T1000 (cell line): ENCODE measurements at places on chromosomes 4 and X.
A peak's percentile ranks its signal among the peaks of the same experiment; 100 is the strongest.

GRCh38 chr4:1499465-1499864 is 93.2 kb upstream of the NKX1-1 start:
- DNase-seq = no peak

DNA sequence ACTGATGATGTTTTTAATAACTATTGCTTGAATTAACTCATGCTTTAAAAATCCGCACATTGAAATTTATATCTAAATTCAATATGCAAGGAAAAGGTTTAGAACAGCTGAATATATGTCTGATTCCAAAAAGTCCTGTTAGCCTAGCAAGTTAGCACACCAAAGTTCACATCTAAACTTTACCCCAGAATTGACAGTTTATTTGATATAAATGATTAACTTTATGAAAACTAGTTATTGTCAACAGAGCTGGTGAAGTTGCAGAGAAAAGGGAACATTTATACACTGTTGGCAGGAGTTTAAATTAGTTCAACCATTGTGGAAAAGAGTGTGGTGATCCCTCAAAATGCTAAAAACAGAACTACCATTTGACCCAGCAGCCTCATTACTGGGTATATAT is 120.6 kb upstream of the BMP3 start:
- no peak for DNase-seq

DNA sequence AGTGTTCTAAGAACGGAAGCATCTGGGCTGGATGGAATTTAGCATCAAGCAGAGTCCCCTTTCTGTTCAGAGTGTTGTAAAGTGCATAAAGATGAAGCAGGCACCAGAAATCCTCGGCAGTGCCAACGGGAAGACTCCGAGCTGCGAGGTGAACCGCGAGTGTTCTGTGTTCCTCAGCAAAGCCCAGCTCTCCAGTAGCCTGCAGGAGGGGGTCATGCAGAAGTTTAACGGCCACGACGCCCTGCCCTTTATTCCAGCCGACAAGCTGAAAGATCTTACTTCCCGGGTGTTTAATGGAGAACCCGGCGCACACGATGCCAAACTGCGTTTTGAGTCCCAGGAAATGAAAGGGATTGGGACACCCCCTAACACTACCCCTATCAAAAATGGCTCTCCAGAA is 29.4 kb downstream of the NSD2 start:
- DNase-seq = no peak

DNA sequence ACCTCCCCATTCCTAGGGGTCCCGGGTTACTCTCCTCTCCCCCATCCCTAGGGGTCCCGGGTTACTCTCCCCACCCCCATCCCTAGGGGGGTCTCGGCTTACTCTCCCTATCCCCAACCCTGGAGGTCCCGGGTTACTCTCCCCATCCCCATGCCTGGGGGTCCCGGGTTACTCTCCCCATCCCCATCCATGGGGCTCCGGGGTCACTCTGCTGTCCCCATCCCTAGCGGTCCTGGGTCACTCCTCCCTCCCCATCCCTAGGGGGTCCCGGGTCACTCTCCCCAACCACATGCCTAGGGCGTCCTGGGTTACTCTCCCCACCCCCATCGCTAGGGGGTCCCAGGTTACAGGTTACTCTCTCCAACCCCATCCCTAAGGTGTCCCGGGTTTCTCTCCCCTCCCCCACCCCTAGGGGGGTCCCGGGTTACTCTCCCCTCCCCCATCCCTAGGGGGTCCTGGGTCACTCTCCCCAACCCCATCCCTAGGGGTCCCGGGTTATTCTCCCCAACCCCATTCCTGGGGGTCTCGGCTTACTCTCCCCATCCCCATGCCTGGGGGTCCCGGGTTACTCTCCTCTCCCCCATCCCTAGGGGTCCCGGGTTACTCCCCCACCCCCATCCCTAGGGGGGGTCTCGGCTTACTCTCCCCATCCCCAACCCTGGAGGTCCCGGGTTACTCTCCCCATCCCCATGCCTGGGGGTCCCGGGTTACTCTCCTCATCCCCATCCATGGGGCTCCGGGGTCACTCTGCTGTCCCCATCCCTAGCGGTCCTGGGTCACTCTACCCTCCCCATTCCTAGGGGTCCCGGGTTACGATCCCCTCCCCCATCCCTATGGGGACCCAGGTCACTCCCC is 821 bp downstream of the ASMTL start:
- no peak for DNase-seq

DNA sequence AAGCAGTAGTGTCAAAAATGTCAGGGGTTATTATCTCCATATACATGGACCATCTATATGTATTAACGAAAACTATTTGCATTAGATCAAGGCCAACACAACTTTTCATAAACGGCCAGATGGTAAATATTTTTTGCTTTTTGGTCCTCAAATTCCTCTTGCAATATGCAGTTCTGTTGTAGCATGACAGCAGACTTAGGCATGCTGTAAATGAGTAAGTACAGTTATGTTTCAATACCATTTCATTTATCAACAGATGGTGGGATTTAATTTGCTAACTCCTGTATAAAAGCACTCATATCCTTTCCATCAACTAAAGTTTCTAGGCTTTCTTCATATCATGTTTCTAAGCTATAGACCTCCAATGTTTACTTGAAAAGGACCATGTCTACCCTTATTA is 208.1 kb downstream of the ANKRD50 start:
- DNase-seq = no peak

DNA sequence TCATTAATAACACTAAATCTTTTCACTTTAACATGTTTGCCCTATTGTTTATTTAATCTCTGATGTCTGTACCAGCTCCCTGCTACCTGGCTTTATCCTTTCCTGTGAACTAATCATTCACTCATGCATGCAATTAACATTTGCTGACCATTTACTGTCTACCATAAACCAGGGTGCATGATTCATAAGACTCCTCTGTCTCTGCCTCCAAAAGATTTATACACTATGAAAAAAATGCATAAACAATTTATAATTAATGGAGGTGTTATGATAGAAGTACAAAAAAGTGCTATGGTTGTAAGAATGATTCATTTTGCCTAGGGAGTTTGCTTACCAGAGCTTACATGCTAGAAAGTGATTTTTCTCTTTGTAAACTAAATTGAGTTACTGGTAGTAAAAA is 24.5 kb upstream of the CPEB2 start:
- no peak for DNase-seq

DNA sequence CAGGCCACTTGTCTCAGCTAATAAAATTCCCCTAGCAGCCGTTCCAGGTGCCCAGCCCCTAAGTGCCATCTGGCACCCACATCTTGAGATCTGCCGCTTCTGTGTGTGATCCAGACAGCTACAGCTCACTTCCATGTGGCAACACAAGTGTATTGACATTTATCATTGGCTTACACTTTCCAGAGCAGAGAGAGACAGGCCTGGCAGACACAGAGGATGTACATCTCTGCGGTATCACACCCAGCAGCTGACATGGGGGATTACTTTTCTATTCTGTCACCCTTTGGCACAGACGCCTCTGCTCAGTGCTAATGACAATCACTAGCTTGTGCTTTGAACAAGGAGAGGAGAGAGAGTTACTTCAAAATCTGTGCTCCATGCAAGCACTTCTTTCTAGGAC is 195.9 kb downstream of the KDR start:
- no peak for DNase-seq

- DNase-seq = no peak
Observed at GRCh38 chr4:8427761-8428287, 12.7 kb downstream of the ACOX3 start.

- no peak for DNase-seq
Observed at GRCh38 chrX:6890544-6891261, 256.8 kb upstream of the STS start.

GRCh38 chr4:146244496-146244895 is 30.2 kb downstream of the REELD1 start:
- no peak for DNase-seq

DNA sequence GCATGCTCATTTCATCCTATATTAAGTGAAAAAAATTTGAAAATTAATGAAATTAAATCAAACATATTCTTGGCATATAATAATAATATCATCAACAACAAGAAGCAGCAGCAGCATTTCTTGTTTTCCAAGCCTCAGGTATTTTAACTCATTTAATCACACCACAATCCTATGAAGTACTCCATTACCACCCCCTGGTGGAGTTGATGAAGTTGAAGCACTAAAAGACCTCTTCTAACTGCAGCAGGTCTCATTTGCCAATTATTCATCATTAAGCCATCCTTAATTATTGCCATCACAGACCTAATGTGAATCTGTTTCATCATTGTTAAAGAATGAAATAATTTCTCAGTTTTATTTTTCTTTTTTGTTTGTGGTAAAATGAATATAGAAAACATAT is 801.4 kb upstream of the GRID2 start:
- no peak for DNase-seq

DNA sequence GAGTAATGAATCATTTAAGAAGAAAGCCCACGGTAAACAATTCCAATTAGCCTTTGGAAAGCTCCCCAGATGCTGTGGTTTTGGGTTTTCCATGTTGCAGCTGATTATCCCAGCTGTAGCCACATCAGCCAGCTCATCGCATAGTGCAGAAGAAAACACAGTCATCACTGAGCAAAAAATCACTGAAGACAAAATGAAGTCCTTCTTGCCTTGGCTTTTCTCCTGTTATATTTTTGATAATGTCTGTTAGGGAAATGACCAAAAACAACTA is 193.0 kb upstream of the C1QTNF7 start:
- peak; percentile 84 for DNase-seq

- no peak for DNase-seq
Observed at GRCh38 chrX:49767236-49767635, 61.9 kb upstream of the PAGE4 start.

- no peak for DNase-seq
Observed at GRCh38 chr4:15042529-15043167, 40.4 kb downstream of the CPEB2 start.

- peak; percentile 42 for DNase-seq
Observed at GRCh38 chr4:26032630-26033317, 118.8 kb downstream of the SMIM20 start.

DNA sequence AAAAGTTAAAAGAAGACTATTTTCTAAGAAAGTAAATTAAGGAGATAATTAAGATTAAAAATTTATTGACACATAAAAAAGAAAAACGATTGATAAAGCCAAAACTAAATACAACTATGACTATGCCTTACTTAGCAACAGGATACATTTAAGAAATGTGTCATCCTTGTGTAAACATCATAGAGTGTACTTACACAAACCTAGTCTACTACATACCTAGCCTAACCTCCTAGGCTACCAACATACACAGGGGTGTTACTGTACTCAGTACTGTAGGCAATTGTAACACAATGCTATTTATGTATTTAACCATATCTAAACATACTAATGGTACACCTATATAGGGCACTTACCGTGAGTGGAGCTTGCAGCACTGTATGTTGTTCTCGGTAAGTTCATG is 108.3 kb downstream of the ANXA10 start:
- no peak for DNase-seq

DNA sequence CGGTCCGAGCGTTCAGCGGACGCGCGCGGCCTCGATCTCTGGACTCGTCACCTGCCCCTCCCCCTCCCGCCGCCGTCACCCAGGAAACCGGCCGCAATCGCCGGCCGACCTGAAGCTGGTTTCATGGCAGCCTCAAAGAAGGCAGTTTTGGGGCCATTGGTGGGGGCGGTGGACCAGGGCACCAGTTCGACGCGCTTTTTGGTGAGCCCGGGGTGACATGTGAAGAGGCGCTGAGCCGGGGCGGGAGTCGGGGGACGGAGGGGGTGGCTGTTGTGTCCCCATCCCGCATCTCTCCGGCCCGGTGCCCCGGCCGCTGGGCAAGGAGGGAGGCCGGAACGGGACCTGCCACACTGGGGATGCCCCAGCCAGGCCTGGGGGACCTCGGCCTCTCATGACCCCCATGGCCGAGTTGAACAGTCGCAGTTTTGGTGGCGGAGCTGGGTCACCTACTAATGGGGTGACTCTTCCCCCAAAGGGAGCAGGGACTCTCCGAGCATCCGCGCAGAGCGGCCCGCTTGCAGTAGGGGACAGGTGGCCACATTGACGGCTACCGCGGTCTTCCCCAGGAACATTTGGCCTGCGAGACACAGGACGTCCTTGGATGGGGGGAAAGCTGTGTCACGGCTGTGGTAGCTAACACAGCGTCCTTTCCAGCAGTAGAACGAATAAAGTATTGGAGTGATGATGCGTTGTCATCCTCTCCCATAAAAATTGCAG is at the start of gene GK:
TSS of gene GK (plus strand) at position 9 of the 717 bp plus-strand sequence. CDS start at position 124, 115 bp downstream.
- no peak for DNase-seq

- DNase-seq = no peak
Observed at GRCh38 chrX:24426340-24426913, 38.7 kb upstream of the PDK3 start.

- DNase-seq = no peak
Observed at GRCh38 chr4:2829933-2830451, 13.7 kb upstream of the ADD1 start.

- no peak for DNase-seq
Observed at GRCh38 chr4:23774909-23775308, 114.9 kb downstream of the PPARGC1A start.

DNA sequence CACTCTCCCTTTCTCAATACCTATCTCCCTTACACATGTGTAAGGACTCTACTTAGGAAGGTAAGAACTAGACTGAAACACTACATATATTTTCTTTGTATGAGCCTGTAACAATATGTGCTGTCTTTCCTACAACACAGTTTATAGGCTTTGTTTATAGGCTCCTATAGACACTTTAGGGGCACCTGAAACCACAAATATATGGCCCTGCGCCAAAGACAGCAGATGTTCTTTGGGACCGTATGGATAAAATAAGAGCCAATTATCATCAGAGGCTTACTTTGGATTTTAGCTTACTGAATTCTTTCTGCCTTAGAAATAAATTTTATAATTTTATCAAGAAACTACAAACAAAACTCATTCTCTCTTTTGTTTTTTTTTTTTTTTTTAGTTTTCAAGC is 16.6 kb upstream of the CXCL3 start:
- DNase-seq = no peak

DNA sequence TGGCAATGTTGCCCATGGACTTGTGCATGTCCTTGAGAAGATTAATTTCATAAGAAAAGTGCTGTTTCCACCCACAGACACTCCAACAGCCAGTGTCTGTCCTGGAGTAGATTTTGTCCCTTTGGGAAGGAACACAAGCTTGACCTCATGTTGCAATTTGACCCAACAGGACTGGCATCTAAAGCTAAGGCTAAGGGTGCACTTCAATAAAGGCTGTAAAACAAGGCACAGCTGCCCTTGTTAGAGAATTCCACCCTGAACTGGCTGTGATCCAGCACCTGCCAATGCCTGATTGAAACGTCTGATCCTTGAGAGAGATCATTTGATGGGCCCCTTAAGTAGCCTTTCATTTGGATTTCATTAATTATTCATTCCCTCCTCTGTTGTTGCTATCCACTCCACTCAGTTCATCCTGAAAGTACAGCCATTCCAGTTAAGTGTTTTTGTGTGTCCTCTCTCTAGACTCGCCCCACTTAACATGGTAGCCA is 56.2 kb downstream of the CD99L2 start:
- DNase-seq = no peak

GRCh38 chr4:186486172-186486571 is 69.2 kb downstream of the MTNR1A start:
- DNase-seq = no peak
